Head of caudate nucleus (tissue), 42 donors: ENCODE measurements at places on chromosomes 1 and 21.

- DNase-seq: no peak
These were observed 4.7 kb downstream of the TAS1R3 start for GRCh38 chr1:1335792-1336248.

GRCh38 chr1:15180189-15180588, 26.6 kb downstream of the TMEM51 start:
- DNase-seq: peak; percentile 76

DNA sequence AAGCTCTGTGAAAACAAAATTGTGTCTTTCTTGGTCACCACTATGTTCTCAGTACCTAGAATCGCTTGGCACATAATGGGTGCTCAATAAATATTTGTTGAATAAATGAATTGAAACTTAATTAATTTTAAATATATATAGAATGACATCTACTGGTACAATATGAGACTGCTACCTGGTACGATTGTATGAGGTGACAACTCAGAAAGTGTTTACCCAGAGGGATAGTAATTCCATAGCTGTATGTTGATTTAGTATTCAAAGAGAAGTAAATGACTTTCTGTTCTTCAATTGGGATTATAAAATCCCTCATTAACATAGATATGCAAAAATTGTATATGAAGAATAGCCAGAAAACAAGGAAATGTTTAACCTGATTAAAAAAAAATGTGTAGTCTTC, 128.7 kb downstream of the RPS6KC1 start:
- no peak for DNase-seq

DNA sequence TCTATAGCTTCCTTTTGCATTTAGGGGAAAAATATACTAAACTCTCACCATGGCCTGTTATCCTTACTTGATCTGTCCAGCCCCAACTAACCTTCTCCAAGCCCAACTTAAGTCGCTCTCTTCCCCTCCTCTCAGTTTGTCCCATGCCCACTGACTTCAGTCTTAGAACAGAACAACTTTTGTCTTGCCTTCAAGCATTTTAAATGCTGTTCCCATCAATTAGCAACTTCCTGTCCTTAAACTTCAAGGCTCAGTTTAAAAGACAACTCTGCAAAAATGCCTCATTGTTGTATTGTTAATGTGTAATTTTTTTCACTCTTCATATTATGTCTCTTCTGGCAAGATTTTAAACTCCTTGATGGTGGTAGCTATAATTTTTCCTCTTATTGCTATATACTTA, 526.9 kb downstream of the NEGR1 start:
- no peak for DNase-seq
